ENCODE measurements at places on chromosomes 2 and 18.

DNA sequence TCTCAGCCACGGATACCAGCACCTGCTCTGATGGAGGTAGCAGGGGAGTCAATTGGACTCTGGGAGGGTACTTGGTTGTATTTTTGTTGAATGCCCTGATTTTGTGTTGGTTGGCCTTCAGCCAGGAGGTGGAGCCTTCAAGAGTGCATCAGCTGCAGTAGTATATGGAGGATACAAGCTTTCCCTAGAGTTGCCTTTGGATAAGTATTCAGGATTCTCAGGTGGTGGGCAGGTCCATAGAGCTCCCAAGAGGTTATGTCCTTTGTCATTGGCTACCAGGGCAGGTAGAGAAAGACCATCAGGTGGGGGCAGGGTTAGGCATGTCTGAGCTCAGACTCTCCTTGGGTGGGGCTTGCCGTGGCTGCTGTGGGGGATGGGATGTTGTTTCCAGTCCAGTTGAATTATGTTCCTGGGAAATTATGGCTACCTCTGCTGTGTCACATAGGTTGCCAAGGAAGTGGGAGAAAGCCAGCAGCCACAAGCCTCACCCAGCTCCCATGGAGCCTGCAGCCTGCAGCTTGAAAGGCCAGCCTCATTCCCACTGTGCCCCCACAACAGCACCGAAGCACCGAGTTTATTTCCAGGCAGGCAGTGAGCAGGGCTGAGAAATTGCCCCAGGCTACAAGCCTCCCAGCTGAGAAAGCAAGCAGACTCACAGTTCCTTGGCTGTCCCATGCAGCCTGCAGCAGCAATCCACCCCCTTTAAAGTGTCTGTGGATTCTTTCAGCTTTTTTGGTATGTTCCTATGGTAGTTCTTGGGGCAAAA, 38.6 kb upstream of the CHST9 start:
- DNase-seq: no peak

- no peak for DNase-seq
Measured at GRCh38 chr2:151757861-151758260, 23.6 kb upstream of the NEB start.

DNA sequence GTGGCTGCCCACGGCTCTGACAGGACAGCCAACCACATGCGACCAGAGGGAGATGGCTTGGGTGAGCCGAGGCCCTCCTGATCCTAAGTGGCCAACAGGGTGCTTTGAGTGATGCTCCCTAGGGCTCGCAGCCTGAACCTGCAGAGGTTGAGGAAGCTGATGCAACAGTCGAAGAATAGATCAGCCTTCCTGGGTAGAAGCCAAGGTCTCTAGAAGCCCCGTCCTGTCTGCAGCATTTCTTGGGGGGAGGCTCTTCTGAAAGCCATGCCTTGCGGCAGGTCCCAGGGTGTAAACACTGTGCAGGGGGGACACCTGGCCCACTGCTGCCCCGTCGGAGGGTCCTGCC, 136.4 kb downstream of the HDAC4 start:
- no peak for DNase-seq

DNA sequence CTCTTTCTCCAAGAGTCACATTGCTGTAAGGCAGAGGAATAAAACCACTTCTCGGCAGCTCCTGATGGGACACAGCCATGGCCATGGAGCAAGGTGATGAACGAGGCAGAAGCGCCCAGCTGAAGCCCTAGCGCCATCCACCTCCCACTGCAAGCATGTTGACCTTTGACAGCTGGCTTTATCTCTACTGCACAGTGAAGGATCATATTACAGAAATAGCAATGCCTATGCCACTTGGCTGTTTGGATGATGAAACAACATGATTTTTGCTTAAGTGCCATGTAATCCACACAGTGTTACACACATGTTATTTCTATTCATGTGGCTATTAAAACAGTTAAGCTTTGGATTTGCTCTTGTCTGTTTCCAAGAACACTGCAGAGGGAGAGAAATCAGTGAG, 167.7 kb downstream of the VAPA start:
- DNase-seq: no peak

DNA sequence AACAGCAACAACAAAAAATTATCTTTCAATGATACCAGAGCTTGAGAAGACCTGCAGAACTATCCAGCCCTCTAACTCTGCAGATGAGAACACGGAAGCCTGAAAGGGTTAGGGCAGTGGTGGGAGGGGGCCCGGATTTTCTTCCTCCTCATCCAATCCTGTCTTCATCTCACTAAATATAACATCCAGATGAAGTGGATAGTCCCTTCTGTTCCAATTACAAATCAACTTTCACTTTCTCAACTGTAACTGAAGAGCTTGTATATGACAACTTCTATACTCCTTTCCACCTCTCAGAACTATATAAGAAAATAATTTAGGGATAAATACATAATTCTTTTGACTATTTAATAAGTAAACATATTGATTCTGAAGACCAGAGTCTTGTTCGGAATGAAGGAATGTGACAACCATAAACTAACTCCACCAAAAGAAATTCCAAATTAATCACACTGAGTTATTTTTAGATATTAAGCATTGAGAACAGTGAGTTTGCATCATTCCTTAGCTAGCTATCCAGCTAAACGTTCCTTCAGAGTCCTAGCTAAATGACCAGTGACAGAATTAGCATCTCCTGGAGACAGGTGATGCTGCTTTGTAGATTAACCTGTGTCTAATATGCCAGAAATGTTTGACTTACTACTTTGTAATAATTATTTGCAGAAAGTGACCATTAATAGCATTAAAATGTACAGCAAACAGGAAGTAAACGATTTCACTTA, 32.7 kb downstream of the SFT2D3 start:
- no peak for DNase-seq

- DNase-seq: no peak
Measured at GRCh38 chr2:132586101-132586511, 83.9 kb downstream of the LYPD1 start.
